ENCODE measurements at places on chromosomes 16 and 17.

GRCh38 chr16:17370223-17370707, 100.5 kb downstream of the XYLT1 start:
- no peak for DNase-seq

GRCh38 chr17:17726458-17727060, 45.3 kb downstream of the RAI1 start:
- DNase-seq: no peak

GRCh38 chr16:17299790-17300189, 171.0 kb downstream of the XYLT1 start:
- no peak for DNase-seq

- no peak for DNase-seq
Observed at GRCh38 chr17:18950944-18951905, 740 bp upstream of the SLC5A10 start.
